ENCODE measurements at places on chromosomes 2 and 18.

- DNase-seq: peak; percentile 59
These were observed 47.0 kb downstream of the UGP2 start for GRCh38 chr2:63888490-63889402.

DNA sequence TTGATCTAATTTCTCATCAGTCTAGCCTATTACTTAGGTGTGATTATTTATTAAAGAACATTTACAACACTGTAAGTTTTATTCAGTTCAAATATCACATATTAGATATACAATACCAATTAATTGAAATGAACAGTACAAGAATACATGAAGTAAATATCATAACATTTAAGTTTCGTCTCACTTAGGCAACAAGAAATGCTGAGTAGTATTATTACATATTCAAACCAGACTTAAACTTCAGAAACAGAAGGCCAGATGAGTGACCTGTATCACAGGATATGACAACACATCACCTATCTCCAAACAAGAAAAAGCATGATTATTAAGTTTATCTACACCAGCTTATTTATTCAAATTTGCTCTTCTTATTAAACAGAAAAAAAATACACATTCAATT lies 48.9 kb downstream of the LONRF2 start:
- no peak for DNase-seq

DNA sequence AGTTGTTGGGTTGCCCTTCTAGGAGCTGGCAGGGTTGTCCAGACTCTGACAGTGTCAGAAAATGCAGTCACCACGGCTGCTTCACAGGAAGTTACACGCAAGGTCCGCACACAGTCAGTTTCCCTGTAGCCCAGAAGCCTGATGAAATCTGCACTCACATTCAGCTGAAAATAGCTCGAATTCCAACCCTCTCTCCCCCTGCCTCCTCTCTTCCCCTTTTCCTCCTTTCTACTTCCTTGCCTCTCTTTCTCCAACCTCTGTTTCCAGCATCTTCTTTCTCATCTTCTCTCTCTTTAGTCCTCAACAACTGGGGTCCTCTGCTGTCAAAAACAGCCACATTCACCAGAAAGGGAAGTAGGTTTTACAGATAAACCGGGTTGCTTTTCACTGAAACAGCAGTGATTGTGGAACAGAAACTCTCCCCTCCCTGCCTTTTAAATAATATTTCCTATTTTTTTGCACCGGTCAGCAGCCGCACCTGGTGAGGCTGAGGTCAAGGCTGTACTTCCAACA lies 69.3 kb downstream of the BCL11A start:
- DNase-seq: no peak

DNA sequence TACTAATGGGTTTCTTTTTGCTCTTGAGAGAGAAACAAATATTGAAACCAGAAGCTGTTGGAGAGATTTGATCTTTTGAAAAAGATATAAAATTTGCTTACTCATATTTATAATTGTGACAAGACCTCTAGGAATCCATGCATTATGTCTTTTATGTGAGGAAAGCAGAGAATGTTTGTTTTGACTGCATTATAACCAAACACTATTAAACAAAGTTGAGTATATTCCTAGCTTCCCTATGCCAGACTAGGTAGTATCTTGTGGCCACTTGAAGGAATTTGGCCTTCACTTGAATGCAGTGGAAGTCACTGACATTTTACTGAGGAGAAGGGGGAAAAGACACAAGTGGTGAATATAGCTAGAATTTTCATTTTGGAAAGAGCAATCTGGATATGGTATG lies 521.8 kb upstream of the ZEB2 start:
- no peak for DNase-seq

DNA sequence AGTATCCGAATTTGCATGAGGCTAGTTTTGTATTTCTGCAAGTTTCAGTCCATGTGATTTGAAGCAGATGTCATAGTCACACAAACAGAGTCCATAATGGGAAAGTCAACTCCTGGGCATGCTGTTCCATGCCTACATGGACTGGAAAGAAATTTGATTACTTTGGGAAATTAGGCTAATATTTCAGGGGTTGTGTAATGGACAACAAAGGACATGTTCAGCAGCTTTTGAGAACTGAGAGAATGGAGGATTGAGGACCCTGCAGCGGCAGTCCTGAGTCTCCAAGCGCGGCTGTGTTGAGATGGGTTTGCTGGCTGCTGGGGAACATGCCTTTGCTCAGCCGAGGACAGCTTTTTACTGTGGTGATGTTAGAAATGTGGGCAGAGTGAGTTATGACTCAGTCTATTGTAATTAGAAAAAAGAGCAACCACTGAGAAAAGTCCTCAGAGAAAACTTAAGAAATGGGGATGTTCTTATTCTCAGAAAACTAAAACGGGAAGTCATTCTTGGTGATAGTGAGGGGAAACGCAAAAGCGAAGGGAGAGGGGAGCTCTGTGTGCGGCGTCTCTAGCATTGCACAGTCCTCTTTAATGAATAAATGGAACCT lies 149.2 kb downstream of the FAM210A start:
- DNase-seq: no peak

DNA sequence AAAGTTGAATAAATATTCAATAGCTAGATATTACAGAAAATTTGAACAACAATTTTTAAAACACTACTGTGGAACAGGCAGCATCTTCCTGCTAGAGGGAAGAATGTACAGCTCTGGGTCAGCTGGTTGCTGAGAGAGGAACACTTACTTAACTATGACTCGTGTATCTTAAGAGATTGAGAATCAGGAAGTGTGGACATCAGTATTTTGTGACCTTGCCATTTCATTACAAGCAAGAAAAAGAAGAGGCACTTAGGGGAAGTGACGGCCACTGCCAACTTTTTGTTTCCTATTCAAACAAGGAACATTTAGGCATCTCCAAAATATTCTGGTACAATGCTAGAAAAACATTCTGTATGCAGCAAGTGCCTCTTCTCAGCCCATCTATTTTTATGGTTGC lies 45.9 kb downstream of the ITPRID2 start:
- no peak for DNase-seq

DNA sequence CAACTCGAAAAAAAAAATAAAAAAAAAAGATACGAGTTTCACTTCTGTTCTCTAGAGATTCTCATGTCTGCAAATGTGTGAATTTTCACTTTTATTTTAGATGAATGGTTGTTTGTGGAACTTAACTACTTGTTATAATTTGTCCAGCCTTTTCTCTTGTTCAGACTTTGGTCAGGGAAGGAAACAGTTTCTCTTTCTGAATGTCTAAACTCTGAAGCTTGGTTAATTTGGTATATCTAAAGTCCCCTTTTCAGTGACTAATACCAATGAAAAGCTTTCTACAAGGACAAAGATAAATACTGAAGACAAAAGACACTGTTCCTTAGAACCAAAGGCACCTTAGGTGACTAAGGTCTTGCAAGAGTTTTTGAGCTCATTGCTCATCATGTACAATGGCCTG lies 144.4 kb upstream of the PIEZO2 start:
- DNase-seq: no peak

DNA sequence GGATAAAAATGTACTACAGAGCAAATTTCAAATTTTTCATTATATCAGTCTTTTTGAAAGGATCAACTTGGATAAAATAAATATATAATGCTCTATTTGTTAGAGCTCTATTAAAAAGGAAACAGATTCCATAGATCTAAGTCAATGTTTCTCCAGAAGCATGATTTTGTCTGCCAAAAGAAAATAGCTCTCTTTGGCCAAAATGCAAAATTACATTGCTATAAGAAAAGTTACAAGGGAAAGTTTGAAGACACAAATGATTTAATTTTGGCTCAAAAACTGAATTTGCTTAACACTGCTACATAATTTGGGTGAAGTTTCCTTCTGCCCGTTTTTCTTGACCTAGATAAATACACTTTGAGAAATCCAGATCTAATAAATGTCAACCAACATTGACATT lies 15.7 kb downstream of the C2orf69 start:
- DNase-seq: no peak

DNA sequence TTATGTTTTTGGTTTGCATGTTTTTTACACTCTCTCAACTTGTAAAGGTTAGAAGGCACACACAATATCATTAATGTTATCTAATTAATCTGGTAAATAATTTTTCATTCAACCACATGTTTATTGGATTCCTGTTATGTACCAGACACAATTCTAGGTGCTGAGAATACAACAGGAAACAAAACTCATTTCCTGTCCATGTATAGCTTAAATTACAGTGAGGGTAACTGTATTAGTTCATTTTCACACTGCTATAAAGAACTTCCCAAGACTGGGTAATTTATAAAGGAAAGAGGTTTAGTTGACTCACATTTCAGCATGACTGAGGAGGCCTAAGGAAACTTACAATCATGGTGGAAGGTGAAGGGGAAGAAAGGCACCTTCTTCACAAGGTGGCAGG lies 270.5 kb downstream of the TRIB2 start:
- DNase-seq: no peak

DNA sequence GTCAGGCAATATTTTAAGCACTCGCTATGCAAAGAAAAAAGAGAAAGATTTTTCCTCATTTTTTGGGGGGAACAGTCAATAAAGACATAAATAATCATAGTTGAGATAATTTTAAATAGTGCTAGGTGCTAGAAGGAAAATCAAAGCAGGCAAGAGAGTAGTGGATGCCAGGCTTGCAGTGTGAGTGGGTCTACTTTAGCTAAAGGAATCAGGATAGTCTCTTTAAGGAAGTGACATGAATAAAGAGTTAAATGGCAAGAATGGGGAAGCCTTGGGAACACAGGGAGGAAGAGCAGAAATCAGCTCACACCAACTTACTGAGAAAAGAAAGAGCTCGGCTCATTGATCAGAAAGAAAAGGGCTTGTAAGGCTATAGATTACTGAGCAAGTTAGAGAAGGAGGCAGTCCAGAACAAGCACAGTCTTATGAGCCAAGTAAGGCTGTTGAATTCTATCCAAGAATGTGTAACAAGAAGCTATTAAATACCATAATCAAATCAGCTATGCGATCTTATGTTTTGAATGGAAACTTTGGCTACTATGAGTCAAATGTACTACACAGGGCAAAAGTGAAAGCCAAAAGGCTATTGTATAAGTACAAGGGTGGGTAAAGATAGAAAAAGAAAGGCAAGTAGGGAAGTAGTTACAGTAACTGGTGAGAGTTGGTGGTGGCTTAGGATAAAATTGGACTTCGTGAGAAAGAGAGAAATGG lies 833.8 kb upstream of the PIK3C3 start:
- DNase-seq: no peak

DNA sequence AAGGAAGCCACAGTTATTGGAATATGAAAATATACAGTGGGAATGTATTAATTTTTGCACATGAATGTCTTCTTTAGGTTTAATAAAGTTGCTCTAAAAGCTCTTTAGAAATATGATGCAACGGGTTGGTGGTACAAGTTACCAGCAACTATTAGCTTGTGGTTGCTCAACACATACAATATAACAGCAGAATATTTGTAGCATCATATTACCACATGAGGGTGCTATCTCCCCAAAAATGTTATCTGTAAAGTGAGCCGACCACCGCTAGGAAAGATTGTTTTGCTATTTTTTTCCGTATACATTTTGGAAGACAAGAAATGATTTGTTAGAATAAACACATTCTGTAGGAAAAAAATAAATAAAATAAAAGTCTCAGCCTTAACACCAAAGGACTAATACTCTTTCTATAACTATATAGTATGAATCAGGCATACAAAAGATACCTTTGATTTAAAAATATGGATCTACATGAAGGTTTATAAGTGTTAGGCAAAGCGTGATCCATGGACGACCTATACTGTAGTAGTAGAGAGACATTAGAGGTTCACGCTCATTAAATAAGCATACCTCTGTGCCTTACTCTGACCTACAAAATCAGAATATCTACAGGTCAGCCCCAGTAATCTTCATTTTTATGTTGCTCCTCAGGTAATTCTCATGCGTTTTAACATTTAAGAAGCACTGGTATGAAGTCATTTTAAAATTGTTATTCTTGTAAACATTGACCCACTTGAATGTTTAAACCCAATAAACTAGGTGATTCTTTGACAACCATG lies 1110.6 kb upstream of the ACVR2A start:
- peak; percentile 31 for DNase-seq

GRCh38 chr2:46559261-46559660 lies 79.9 kb downstream of the TMEM247 start:
- DNase-seq: no peak

- DNase-seq: no peak
These were observed 267.6 kb downstream of the SRBD1 start for GRCh38 chr2:45343251-45344017.

DNA sequence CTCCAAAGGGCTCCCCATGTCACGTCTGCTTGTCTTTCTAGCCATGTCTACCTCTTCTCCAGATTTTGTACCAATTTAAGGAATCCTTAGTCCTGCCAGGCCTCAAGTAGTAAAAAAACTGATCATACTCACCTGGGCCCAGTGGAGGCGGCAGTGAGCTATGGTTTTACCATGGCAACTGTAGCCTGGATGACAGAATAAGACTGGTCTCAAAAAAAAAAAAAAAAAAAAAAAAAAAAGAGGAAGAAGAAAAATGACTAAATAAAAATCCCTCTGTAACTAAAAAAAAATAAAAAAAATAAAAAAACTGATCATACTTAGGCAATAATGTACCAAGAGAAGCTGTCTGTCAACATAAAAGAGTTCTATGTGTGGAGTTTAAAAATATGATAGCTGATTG lies 221.6 kb downstream of the NR4A2 start:
- DNase-seq: peak; percentile 6

GRCh38 chr2:191082321-191082720 lies 68.3 kb upstream of the STAT1 start:
- no peak for DNase-seq

- DNase-seq: no peak
These were observed 112.8 kb downstream of the CDC42EP3 start for GRCh38 chr2:37558623-37559022.

GRCh38 chr2:198525211-198525969 lies 721.0 kb downstream of the PLCL1 start:
- no peak for DNase-seq

DNA sequence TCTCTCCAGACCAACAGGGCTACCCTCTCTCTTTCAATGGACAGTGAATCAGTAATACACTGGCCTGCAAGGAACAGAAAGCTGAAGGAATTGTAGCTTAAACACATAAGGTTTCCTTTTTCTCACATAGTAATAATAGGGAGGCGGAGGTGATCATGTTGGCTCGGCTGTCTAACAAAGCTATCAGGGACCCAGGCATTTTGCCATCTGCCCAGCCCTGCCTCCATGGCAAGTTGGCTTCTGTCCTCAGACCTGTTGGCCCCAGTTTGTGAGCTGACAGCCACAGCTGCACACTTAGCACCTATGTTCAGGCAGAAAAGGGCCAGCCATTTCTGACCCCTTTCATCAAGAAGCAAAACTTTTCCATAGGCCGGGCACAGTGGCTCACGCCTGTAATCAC lies 2.0 kb upstream of the CHRNG start:
- DNase-seq: no peak

GRCh38 chr2:150624001-150624401 lies 136.5 kb upstream of the RND3 start:
- DNase-seq: peak; percentile 94

- no peak for DNase-seq
These were observed 275.1 kb upstream of the CXCR4 start for GRCh38 chr2:136392897-136393505.

GRCh38 chr2:110771547-110772382 lies 39.4 kb downstream of the ACOXL start:
- DNase-seq: no peak

- DNase-seq: no peak
These were observed 732 bp upstream of the ANXA4 start for GRCh38 chr2:69741229-69741574.

GRCh38 chr2:63853527-63854310 lies 12.0 kb downstream of the UGP2 start:
- DNase-seq: no peak

GRCh38 chr2:9258953-9259399 lies 52.4 kb downstream of the ASAP2 start:
- DNase-seq: no peak

All from Jurkat, Clone E6-1 (cell line).